Mesendoderm (in vitro differentiated cells): ENCODE measurements at places on chromosomes 5 and 9.

DNA sequence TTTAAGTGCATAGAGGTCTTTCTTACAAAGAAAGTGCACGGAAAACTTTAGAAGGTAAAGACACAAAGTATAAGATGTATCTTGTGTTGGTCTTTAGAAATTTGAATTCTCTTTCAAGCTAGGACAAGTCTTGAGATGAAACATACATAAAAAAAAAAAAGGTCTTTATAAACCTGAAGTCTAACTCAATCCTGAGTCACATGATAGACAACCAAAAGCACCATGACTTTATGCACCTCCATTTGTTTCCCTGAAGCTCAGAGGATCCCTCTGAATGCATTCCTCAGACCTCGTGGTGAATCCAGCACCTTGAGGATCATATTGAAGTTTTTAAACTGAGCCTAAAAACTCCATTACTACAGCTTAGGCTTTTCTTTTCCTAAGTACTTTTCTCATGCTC is 91.8 kb downstream of the RAB3C start:
- H3K27ac ChIP-seq: no peak overlapping the region
- H3K4me3 ChIP-seq: no peak overlapping the region
- H3K4me1 ChIP-seq: no peaks in the 10 kb centered on the region

DNA sequence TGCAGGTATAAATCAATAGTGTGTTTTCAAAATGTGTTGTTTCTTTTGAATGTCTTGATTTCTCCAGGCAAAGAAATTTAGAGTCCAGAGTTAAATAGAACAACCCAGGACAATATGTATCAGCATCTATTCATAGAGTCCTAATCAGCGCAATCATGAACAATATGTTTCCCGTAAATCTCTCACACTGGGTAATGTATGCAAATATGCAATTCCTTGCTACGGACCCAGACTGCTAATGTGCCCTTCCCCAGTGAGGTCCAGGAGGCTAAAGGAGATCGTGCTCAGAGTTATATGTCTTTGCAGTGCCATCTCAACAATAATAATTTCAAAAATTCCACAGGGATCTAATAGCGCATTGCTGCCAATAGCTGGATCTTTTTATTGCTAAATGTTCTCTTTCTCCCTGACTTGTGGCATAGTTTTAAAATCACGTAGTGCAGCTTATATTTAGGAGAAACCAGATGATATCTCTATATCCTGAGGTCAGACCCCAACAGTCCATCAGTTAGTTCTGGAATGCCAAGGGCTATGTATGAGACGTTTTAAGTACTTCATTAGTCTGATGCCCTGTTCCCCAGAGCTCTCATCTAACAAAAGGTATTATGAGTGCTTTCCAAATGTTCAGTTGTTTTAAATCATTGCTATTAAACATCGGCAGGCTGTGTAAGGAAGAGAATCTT is 145.1 kb downstream of the MARCHF11 start:
- H3K36me3 ChIP-seq: no peaks in the 10 kb centered on the region
- H3K27ac ChIP-seq: no peak overlapping the region
- no peak for DNase-seq
- no peak overlapping the region for H3K4me3 ChIP-seq
- no peaks in the 10 kb centered on the region for H3K4me1 ChIP-seq
- no peaks in the 10 kb centered on the region for H3K27me3 ChIP-seq

GRCh38 chr5:80318212-80318611 is 1.6 kb upstream of the SPZ1 start:
- no peak overlapping the region for H3K4me3 ChIP-seq
- no peaks in the 10 kb centered on the region for H3K4me1 ChIP-seq
- no peak overlapping the region for H3K27ac ChIP-seq
- no peaks in the 10 kb centered on the region for H3K27me3 ChIP-seq
- DNase-seq: no peak
- H3K36me3 ChIP-seq: no peaks in the 10 kb centered on the region

DNA sequence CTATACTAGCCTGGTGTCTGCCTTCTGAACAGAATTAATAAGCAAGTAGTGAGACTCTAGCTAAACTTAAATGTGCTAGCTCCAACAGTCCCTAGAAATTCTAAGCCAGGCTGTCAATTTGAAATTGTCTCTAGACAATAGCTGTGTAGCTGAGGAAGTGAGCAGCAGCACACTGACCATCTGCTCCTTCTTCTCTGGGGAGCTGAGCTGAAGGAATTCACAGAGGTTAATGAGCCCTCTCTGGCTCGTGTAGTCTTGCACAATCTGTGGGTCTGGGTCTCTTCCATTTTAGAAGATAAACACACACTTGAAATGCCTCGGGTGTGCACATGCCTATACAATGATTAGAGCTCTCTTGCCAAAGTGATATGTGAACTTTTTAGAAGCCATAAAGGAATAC is 63.5 kb upstream of the BARX1 start:
- no peak overlapping the region for H3K4me3 ChIP-seq
- no peaks in the 10 kb centered on the region for H3K27me3 ChIP-seq
- no peak for DNase-seq
- no peaks in the 10 kb centered on the region for H3K4me1 ChIP-seq
- H3K36me3 ChIP-seq: no peaks in the 10 kb centered on the region

DNA sequence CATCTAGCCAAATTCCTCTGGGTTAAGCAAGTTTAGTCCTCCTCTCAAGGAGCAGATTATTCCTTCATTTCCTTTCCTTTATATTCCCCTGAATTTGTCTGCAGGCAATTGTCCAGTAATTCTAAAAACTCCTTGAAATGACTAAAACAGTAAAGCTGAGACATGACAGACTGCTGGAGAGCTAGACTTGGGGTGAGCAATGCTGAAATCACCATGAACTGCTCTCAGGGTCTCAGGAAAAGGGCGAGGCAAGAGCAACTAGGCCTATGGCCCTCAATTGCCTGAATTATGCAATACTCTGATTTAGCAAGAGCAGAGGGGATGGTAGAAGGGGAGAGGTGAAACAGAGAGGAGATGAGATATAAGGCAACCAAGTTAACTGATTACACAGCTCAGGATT is 172.9 kb upstream of the NREP start:
- no peaks in the 10 kb centered on the region for H3K27me3 ChIP-seq
- H3K4me3 ChIP-seq: no peak overlapping the region
- peak; percentile 28 for DNase-seq
- peaks cover 2% of the 10 kb centered on the region for H3K4me1 ChIP-seq
- no peaks in the 10 kb centered on the region for H3K36me3 ChIP-seq
- H3K27ac ChIP-seq: no peak overlapping the region

DNA sequence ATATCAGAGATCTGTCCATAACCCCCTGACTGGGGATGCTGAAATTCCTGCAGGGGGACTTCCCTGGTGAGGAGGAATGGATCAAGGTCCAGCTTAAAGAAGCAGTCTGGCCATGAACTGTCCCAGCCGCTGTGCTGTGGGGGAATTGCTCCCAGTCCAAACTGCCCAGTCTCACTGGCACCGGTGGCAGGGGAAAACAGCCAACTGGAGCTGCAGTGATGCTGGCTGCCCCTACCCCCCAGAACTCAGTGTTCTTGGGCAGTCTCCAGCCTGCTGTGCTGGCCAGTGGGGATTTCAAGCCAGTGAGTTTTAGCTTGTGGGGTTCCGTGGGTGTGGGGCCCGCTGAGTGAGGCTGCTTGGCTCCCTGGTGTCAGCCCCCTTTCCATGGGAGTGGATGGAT is 306.5 kb upstream of the RPS23 start:
- DNase-seq: no peak
- H3K4me1 ChIP-seq: no peaks in the 10 kb centered on the region
- H3K36me3 ChIP-seq: no peaks in the 10 kb centered on the region
- H3K27ac ChIP-seq: no peak overlapping the region
- no peaks in the 10 kb centered on the region for H3K27me3 ChIP-seq

GRCh38 chr9:89179895-89180734 is 1.5 kb upstream of the SHC3 start:
- H3K36me3 ChIP-seq: no peaks in the 10 kb centered on the region
- H3K4me3 ChIP-seq: peak overlapping the region; percentile 36
- H3K4me1 ChIP-seq: peaks cover 4% of the 10 kb centered on the region
- peak overlapping the region; percentile 79 for H3K27ac ChIP-seq
- peak; percentile 97 for DNase-seq

DNA sequence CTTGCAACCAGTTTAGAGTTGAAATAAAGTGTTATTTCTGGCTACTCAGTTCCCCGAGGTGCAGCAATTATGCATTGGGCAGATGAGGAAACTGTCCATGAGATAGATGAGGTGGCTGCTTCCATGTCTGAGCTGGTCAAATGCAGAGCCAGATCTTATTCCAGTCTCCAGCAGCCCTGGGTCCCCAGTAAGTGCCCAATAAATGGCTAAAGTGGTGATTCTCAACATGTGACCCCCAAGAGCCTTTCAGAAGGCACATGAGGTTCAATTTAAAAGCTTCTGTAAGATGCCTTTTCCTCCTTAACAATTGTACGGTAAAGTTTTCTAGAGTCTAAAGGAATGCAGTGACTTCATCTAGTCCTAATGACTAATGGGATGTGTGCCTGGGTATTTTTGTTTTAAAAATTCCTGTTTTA is 17.5 kb downstream of the ATOX1 start:
- H3K27me3 ChIP-seq: no peaks in the 10 kb centered on the region
- DNase-seq: no peak
- H3K4me1 ChIP-seq: peaks cover 11% of the 10 kb centered on the region
- H3K36me3 ChIP-seq: no peaks in the 10 kb centered on the region

DNA sequence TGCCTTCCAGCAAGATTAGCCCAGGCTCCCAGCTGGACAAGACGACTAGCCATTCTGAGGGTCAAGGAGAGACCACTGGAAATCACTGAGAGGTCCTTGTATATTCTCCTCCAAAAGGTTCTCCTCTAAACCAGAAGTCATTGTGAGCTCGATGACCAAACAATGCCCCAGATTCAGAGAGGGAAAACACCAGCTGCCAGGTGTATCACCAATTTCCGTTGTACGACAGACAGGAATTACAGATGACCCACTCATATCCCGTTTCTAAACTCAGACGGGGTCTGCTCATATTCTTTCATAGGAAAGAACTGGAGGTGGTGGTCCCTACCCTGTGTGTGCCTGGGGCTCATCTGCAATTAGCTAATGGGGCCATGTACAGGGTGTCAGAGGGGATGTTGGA is 14.2 kb downstream of the FAXDC2 start:
- H3K4me1 ChIP-seq: peaks cover 4% of the 10 kb centered on the region
- H3K4me3 ChIP-seq: no peak overlapping the region
- no peak overlapping the region for H3K27ac ChIP-seq
- no peak for DNase-seq

DNA sequence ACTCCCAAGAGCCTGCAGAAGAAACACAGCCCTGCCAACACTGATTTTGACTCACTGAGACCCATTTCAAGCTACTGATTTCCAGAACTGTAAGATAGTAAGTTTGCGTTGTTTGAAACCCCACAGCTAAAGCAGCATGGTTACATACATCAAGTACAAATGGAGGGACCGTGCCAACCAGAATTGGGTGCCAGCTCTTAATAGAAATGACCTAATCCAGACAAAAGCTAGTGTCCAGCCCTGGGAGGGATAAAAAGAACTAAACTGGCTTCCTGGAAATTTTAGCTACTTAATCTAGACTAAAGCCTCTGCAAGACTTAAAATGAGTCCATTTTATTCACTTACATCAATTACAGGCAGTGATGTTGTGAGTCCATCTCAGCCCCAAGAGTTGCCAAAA is 122.6 kb downstream of the ADAMTS12 start:
- H3K27me3 ChIP-seq: no peaks in the 10 kb centered on the region
- H3K36me3 ChIP-seq: no peaks in the 10 kb centered on the region
- no peak overlapping the region for H3K4me3 ChIP-seq
- peaks cover 3% of the 10 kb centered on the region for H3K4me1 ChIP-seq
- no peak for DNase-seq
- H3K27ac ChIP-seq: no peak overlapping the region

DNA sequence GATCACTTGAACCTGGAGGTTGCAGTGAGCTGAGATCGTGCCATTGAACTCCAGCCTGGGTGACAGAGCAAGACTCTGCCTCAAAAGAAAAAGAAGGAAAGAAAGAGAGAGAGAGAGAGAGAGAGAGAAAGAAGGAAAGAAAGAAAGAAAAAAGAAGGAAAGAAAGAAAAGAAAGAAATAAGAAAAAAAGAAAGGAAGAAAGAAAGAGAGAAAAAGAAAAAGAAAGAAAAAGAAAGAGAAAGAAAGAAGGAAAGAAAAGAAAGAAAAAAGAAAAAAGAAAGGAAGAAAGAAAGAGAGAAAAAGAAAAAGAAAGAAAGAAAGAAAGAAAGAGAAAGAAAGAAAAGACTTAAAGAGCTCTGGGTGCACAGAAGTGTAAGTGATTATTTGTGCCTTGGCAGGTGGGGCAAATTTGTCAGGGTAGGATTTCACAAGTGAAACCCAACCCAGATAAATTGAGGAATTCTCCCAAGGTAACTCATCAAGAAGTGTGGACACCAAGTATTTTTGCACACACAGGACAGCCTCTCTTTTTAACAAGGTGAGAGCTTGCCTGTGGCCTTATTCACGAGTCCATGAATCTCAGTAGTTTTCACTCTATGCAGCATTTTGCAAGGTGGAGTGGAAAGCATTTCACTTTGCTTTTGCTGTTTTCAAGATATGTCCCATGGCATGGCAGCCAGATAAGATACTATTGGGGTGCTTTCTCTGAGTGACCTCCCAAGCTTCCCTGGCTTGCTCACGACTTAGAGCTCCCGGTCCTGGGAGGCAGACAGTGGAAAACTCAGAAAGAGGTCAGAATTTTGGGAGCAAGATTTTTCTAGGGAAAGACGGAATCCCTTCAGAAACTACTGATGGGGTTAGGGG is 57.8 kb downstream of the C9orf153 start:
- H3K27ac ChIP-seq: no peak overlapping the region
- H3K4me1 ChIP-seq: no peaks in the 10 kb centered on the region
- no peak overlapping the region for H3K4me3 ChIP-seq
- no peaks in the 10 kb centered on the region for H3K27me3 ChIP-seq
- no peaks in the 10 kb centered on the region for H3K36me3 ChIP-seq
- no peak for DNase-seq

GRCh38 chr9:29838491-29839020 is 2265.3 kb upstream of the C9orf72 start:
- no peaks in the 10 kb centered on the region for H3K27me3 ChIP-seq
- H3K4me3 ChIP-seq: no peak overlapping the region
- no peak for DNase-seq
- no peaks in the 10 kb centered on the region for H3K4me1 ChIP-seq

DNA sequence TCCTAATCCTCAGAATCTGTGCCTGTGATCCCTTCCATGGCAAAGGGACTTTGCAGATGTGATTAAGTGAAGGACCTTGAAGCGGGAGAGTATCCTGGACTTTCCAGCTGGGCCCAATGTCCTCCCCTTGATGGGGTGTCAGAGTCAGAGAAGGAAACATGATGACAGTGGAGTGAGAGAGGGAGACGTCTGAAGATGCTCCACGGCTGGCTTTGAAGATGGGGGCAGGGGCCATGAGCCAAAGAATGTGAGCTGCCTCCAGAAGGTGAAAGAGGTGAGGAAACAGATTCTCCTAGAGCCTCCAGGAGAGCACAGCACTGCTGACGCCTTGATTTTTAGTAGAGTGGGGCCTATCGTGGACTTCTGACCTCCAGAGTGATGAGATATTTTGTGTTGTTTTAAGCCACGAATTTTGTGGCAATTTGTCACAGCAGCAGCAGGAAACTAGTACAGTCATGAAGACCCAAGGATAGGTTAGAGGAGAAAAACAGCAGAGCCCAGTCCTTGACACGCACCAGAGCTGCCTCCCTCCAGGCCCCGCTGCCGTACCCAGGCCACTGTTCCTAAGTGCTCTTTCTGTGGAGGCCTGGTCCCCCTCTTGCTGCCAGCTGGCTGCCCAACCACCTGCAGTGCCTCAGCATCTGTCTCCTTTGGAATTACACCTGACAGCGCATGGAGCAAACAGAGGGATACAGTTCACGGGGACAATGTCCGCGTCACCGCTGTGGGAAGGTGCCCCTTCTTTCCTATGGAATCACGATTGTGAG is 78.1 kb downstream of the MACROH2A1 start:
- no peaks in the 10 kb centered on the region for H3K4me1 ChIP-seq
- H3K36me3 ChIP-seq: no peaks in the 10 kb centered on the region
- no peak overlapping the region for H3K4me3 ChIP-seq
- no peaks in the 10 kb centered on the region for H3K27me3 ChIP-seq
- no peak overlapping the region for H3K27ac ChIP-seq
- DNase-seq: no peak
